ENCODE measurements at places on chromosomes 16 and 17.

- H3K4me1 ChIP-seq = peaks cover 13% of the 10 kb centered on the region
- H3K27me3 ChIP-seq = no peaks in the 10 kb centered on the region
- no peak overlapping the region for H3K27ac ChIP-seq
- no peak for DNase-seq
These were observed 351.2 kb downstream of the UTP18 start for GRCh38 chr17:51611585-51611984.

- peaks cover 8% of the 10 kb centered on the region for H3K4me1 ChIP-seq
- H3K4me3 ChIP-seq = peak overlapping the region; percentile 81
- no peaks in the 10 kb centered on the region for H3K27me3 ChIP-seq
- H3K36me3 ChIP-seq = peaks cover 42% of the 10 kb centered on the region
These were observed 574 bp upstream of the TMEM106A start for GRCh38 chr17:43211123-43211479.

- H3K4me1 ChIP-seq = peaks cover 19% of the 10 kb centered on the region
- no peak overlapping the region for H3K27ac ChIP-seq
- H3K27me3 ChIP-seq = no peaks in the 10 kb centered on the region
- H3K4me3 ChIP-seq = peak overlapping the region; percentile 50
These were observed 87.3 kb downstream of the MAP2K6 start for GRCh38 chr17:69501591-69502468.

DNA sequence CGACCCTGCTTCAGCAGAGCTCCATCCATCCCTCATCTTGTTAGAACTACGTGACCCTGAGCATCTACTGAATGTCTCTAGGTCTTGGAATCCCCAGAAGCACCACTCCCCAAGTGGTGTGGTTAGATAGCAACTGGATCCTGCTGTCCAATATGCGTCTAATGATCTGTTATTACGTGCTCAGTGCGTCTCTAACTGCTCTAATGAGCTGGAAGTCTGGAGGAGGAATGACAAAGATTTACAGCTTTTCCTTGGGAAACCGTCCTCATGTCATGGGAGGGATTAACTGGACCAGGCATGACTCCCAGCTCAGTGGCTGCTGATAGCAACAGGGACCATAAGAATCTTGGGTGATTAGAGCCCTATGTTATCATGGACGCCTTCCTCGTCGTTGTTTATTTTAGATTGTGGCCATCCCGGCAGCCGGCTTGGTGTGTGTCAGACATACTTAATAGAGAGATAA, 150.9 kb downstream of the HS3ST3B1 start:
- no peaks in the 10 kb centered on the region for H3K27me3 ChIP-seq
- DNase-seq = peak; percentile 85
- no peak overlapping the region for H3K4me3 ChIP-seq
- H3K36me3 ChIP-seq = no peaks in the 10 kb centered on the region

- no peaks in the 10 kb centered on the region for H3K27me3 ChIP-seq
- no peak overlapping the region for H3K27ac ChIP-seq
- no peak overlapping the region for H3K4me3 ChIP-seq
- no peak for DNase-seq
- peaks cover 20% of the 10 kb centered on the region for H3K36me3 ChIP-seq
These were observed 2.9 kb upstream of the CARMIL2 start for GRCh38 chr16:67641779-67642708.

DNA sequence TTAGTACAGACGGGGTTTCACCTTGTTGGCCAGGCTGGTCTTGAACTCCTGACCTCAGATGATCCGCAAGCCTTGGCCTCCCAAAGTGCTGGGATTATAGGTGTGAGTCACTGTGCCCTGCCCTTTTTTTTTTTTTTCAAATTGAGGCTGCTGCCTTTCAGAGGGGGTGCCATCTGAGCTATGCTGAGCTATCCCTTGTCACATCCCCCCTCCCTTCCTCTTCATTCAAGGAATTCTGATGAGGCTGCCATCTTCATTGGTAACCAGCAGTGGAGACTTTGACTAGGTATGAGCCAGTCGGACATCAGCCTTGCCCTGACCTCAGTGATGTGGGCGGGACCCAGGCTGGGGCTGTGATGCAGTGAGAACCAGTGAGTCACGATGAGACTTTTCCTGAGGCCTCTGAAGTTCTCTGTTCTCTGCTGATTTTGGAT, 24.4 kb upstream of the GPT2 start:
- no peaks in the 10 kb centered on the region for H3K27me3 ChIP-seq
- no peaks in the 10 kb centered on the region for H3K36me3 ChIP-seq
- H3K27ac ChIP-seq = no peak overlapping the region
- no peak for DNase-seq

- no peaks in the 10 kb centered on the region for H3K4me1 ChIP-seq
- H3K27ac ChIP-seq = no peak overlapping the region
- H3K36me3 ChIP-seq = no peaks in the 10 kb centered on the region
- DNase-seq = no peak
These were observed 77.7 kb downstream of the CNGB1 start for GRCh38 chr16:57893217-57893558.

- H3K27ac ChIP-seq = no peak overlapping the region
- no peaks in the 10 kb centered on the region for H3K36me3 ChIP-seq
- no peak overlapping the region for H3K4me3 ChIP-seq
- peak; percentile 17 for DNase-seq
- H3K4me1 ChIP-seq = no peaks in the 10 kb centered on the region
These were observed 428.4 kb downstream of the MAF start for GRCh38 chr16:79171931-79172705.

GRCh38 chr16:10013364-10013763, 168.9 kb downstream of the GRIN2A start:
- no peak overlapping the region for H3K4me3 ChIP-seq
- no peak for DNase-seq
- H3K27ac ChIP-seq = no peak overlapping the region
- peaks cover 2% of the 10 kb centered on the region for H3K4me1 ChIP-seq
- H3K27me3 ChIP-seq = no peaks in the 10 kb centered on the region

- H3K27ac ChIP-seq = no peak overlapping the region
- no peaks in the 10 kb centered on the region for H3K27me3 ChIP-seq
- no peak for DNase-seq
- peaks cover 37% of the 10 kb centered on the region for H3K4me1 ChIP-seq
These were observed 32.2 kb upstream of the MLKL start for GRCh38 chr16:74732707-74733350.

GRCh38 chr16:4369007-4369733, 2.5 kb upstream of the VASN start:
- H3K4me1 ChIP-seq = peaks cover 16% of the 10 kb centered on the region
- no peaks in the 10 kb centered on the region for H3K27me3 ChIP-seq
- H3K36me3 ChIP-seq = no peaks in the 10 kb centered on the region
- H3K27ac ChIP-seq = no peak overlapping the region
- no peak for DNase-seq

GRCh38 chr17:48593126-48593829, at the start of gene HOXB5:
HOXB5 (minus strand) TSS chr17:48593779; CDS start chr17:48593682, 97 bp downstream.
- H3K36me3 ChIP-seq = no peaks in the 10 kb centered on the region
- H3K27ac ChIP-seq = no peak within 1 kb of the TSS
- no peaks in the 10 kb centered on the region for H3K4me1 ChIP-seq

GRCh38 chr17:80777274-80777673, 214.4 kb upstream of the CHMP6 start:
- H3K27me3 ChIP-seq = no peaks in the 10 kb centered on the region
- peaks cover 25% of the 10 kb centered on the region for H3K36me3 ChIP-seq
- no peaks in the 10 kb centered on the region for H3K4me1 ChIP-seq
- no peak for DNase-seq
- no peak overlapping the region for H3K27ac ChIP-seq
- H3K4me3 ChIP-seq = no peak overlapping the region

- H3K4me1 ChIP-seq = peaks cover 2% of the 10 kb centered on the region
- H3K4me3 ChIP-seq = no peak overlapping the region
- DNase-seq = peak; percentile 70
- H3K36me3 ChIP-seq = peaks cover 40% of the 10 kb centered on the region
- no peak overlapping the region for H3K27ac ChIP-seq
These were observed 35.6 kb downstream of the CLEC16A start for GRCh38 chr16:10979717-10980601.

- no peak overlapping the region for H3K27ac ChIP-seq
- no peak overlapping the region for H3K4me3 ChIP-seq
- H3K4me1 ChIP-seq = no peaks in the 10 kb centered on the region
- no peaks in the 10 kb centered on the region for H3K36me3 ChIP-seq
- H3K27me3 ChIP-seq = no peaks in the 10 kb centered on the region
- DNase-seq = no peak
These were observed 302.9 kb upstream of the MAF start for GRCh38 chr16:79903471-79903870.

- no peaks in the 10 kb centered on the region for H3K36me3 ChIP-seq
- peaks cover 8% of the 10 kb centered on the region for H3K4me1 ChIP-seq
- no peaks in the 10 kb centered on the region for H3K27me3 ChIP-seq
- H3K4me3 ChIP-seq = no peak overlapping the region
- peak; percentile 71 for DNase-seq
These were observed 152.2 kb downstream of the SNX11 start for GRCh38 chr17:48259694-48260291.

Data from endodermal cell (in vitro differentiated cells).